Mucosa of gallbladder (tissue), 1 donor: ENCODE measurements at places on chromosomes 4 and X.

GRCh38 chr4:108709722-108710121 lies 53.1 kb downstream of the ETNPPL start:
- DNase-seq: no peak

DNA sequence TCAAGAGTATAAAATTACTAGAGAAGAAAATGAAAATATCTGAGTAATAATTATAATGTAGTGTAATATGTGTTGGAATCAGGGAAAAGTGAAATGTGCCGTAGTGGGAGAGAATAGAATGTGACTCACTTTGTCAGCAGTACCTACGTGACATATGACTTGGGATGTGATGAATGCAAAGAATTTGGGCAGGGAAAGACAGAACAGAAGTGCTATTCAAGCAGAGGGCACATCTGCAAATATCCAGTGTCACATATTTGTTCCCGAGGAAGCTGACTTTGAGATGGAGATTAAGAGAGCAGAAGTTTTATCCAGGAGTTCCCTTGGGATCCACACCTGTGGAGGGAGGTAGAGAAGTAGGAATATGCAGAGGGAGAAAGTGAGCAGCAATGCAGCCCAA lies 69.3 kb upstream of the HS3ST1 start:
- DNase-seq: no peak

GRCh38 chr4:139562067-139562684 lies 6.2 kb upstream of the SETD7 start:
- no peak for DNase-seq

- no peak for DNase-seq
These were observed 2.4 kb downstream of the PRICKLE3 start for GRCh38 chrX:49183701-49184281.

DNA sequence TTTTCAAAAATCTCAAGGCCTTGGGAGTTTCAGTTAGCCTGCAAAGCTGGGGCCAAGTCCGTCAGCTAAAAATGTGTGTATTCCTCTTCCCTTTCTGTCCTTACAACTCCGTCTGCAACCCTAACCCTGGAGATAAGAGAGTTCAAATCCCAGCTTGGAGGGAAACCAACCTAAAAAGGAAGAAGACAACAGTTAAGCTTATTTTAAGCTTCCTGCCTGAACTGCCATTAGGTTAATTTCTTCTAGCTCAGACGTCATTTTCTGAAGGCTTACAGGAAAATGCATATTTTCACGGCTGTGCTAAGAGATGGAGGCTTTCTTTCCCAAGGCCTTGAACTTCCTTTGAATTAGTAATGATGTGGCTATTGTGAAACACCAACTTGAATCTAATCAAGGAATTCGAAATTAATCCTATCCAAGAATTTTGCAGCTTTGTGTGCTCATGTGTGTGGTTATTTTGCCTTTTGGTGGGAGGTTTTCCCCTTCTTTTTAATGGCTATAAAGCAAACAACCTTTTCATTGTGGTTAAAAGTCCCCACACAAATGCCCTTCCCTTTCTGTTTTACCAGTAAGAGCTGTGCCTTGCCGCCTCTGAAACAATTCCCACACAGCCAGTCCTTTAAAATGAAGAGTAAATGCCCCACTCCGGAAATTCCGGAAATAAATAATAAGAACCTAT lies 103.5 kb downstream of the IRF2 start:
- no peak for DNase-seq
